ENCODE measurements at places on chromosomes 7 and 10.

DNA sequence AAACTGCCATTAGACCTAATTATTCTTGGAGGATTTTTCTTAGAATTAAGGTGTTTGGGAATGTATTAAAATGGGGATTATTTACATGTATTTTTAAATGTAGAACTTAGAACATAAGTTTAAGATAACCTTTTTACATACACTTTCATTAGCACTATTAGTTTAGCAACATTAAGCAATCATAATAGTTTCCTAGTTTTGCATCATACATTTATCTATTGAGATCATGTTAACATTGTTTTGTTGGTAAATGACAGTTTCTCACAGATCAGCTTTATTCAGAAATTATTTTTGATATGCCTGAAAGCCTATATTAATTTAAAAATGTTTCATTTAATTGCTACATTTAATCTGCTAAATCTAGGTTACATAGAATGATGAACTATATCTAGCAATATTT is 189.7 kb upstream of the PPP1R3A start:
- no peak for DNase-seq

DNA sequence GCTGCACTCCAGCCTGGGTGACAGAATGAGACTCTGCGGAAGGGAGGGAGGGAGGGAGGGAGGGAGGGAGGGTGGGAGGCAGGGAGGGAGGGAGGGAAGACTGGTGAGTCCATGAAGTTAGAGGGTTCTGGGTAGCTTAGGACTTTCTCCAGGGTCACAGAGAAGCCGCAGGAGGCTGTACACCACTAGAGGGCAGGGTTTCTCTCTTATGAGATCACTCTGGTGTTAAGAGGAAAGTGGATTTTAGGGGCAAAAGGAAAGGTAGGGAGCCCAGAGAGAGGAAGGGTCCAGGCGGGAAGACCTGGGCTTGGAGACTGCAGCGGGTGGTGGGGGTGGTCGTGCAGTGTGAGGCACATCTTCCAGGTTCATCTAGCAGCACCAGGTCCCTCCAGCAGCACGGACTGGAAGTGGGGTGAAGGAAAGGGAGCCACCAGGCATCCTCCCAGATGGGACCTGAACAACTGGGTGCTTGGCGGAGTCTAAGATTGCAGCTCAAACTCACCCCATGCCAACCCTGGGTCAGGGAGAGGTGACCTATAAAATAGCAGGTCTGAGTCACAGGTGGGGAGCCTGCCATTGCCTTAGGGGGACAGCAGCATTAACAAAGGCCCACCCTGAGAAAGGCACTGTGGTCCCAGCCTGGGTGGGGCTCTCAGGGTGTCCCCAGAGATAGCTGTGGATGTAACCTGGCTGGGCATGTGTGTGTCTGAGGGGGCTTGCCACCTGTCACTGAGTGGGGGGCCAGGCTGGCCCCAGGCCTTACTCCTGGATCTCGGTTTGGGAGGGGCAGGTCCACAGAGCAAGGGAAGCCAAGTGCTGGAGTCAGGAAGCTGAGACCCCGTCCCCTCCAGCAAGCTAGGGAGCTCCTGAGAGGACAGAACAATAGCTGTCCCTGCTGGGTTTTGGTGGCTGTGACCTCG is 48.5 kb upstream of the SLC29A3 start:
- DNase-seq, result peak; percentile 23

DNA sequence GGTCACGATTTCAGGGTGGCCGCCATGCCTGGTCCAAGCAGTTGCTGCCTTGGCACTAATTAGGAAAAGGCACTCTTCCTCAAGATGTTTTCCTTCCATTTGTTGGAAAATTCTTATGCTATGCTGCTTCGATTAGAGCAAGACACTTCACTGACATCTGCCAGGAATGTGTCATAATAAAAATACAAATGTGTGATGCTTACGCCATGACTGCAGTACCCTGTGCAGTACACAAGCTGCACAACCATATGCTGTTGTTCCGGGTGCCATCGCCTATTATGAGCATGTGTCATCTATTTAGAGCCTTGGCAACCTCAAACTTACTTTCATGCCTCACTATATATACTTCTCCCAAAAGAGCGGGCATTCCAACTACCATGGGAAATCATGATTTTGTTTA is 14.9 kb upstream of the MPP7 start:
- no peak for DNase-seq

DNA sequence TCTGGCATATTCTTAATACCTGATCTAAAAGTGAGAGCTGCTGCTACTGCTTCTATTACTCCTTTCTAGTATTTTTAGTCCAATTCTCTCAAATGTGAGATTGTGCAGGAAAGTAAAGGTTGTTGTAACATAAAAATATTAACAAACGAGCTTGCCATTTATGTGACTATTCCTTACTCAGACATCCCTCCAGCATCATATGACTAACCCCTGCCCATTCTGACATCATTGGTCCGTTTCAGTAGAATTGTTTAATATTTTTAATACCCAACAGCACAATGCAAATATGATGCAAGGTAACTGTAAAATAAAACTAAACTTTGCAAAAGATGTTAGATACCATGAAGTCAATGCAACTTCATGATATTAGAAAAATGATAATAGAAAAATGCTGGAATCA is 83.6 kb downstream of the CFAP58 start:
- no peak for DNase-seq

DNA sequence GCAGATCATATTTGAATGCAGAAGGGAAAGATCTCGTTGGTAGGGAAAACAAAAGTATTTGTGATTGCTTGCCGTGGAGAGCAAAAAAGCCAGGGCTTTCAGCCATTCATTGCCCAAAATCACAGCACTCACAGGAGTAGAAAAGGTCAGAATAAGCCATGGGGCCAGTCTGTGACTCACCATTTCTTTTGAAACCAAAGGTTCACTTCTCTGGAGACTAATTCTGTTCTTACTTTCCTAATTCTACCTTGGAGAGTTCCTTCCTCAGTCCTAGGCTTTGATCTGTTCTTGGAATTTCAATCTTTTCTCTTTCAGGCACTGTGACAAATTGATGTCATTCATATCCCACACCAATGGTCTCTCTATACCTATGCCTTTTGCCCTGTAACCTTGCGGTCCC is 54.1 kb upstream of the FAM180A start:
- no peak for DNase-seq

GRCh38 chr10:100448951-100449350 is 13.9 kb upstream of the WNT8B start:
- no peak for DNase-seq

DNA sequence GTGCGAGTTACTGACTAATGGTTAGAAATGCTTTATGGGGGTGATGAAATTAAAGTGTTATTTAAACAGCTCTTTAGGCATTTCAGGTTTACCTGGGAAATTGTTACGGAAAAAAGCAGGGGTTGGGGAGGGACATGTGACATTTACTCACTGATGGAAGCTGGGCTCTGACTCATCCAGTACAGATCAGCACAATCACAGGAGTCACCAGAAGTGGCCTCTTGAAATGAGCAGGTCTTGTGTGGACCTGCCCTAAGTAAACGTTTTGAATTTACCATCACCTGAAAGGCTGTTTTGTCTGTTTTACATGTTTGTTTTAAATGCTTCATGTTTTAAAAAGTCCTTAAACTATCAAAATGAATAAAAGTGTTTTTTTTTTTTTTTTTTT is 2.3 kb downstream of the GLRX3 start:
- DNase-seq, result no peak

GRCh38 chr10:34651416-34652195 is 163.5 kb downstream of the PARD3 start:
- DNase-seq, result no peak

DNA sequence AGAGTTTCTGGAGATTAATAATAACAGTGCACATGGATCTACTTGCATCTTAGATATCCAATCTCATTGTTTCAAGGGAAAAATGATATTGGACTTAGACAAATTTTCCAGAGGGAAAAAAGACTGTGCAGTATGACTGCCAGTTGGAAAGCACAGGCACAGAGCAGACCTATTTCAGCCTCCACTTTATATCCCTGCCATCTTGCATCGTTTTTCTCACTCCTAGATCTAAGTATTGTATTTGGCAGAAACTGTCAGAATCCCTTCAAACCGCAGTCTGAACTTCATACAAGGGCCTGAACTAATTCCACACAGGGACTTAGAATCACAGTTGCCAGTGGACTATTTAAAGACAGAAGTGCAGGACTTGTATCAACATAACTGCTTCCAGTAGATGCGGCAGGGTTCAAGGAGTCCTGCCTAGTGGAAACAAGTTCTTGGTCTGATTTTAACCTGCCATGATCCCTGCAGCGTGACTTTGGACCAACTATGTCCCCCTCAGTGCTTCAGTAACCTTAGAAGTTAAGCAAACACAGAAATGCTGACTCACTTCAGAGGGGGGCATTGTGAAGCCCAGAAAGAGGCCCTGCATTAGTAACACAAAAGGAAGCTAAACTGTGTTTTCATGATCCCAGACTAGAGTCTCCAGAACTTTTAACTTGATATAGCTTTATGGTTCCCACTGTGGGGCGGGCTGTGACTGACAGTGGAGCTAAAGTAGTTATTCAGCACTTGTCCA is 95.7 kb upstream of the PALS2 start:
- DNase-seq, result no peak

- DNase-seq, result no peak
Observed at GRCh38 chr7:121385056-121385799, 10.9 kb downstream of the FAM3C start.

GRCh38 chr7:30226614-30227268 is 57.7 kb upstream of the ZNRF2 start:
- DNase-seq, result peak; percentile 51

- DNase-seq, result no peak
Observed at GRCh38 chr7:92751902-92752901, 84.2 kb downstream of the CDK6 start.

GRCh38 chr7:66700633-66701131 is 39.9 kb upstream of the RABGEF1 start:
- no peak for DNase-seq

DNA sequence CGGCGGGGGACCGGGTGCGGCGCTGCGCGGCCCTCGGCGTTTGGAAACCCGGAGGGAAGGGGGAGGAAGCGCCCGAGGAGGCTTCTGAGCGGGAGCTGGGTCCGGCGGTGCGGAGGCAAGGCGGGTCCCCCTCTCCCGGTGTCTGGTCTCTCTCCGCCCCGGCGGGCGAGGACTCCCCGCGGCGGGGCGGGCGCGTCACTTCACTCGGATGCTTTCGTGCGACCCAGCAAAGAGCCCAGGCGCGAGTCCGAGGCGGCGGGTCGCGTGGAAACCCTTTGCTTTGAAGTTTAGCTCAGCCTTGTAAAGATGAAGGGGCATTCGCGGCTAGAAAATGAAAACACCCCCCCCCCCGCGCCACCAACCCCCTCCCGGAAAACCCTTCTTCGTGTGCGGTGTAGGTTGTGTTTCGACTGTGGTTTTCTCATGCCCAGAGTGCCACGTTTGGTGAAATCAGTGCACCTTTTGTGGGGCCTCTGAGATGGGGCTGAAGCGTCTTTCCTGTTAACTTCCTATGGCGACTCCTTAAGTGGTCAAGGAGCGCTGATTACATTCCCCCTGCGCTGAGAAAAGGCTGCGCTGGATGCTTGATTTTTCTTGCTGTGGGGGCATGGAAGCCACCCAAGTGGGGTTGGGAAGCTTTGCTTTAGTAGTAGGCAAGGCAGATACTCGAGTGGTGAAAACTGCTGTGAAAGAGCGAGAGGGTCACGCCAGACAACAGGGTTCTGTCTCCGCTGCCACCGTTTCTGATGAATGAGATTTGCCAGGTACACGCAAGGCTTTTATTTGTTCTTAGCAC is 876 bp downstream of the GNAI1 start:
- peak; percentile 36 for DNase-seq

- no peak for DNase-seq
Observed at GRCh38 chr7:120774481-120774880, 83.5 kb downstream of the TSPAN12 start.

GRCh38 chr7:55191926-55192692 is 173.0 kb upstream of the LANCL2 start:
- DNase-seq, result no peak

DNA sequence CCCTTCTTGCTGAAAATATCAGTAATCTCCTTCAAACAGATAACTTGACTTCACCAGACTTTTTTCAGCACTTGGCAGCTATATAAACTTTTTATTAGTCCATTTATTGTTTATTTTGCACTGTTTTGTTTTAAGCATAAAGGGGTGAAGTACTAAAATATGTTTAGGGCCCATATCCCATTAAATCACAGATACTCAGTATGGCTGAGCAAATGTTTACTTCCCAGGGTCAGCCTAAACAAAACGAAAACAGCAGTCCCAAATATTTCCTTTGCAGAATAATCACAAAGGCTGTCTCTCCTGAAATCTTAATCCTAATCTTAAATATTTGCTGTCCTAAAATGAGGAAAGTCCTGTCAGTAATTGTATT is 649.6 kb downstream of the TNS3 start:
- no peak for DNase-seq

GRCh38 chr7:94332571-94332970 is 62.1 kb upstream of the COL1A2 start:
- DNase-seq, result no peak

- no peak for DNase-seq
Observed at GRCh38 chr10:78155722-78156121, 122.1 kb downstream of the RPS24 start.

GRCh38 chr10:86817246-86817645 is 60.8 kb downstream of the BMPR1A start:
- DNase-seq, result no peak

DNA sequence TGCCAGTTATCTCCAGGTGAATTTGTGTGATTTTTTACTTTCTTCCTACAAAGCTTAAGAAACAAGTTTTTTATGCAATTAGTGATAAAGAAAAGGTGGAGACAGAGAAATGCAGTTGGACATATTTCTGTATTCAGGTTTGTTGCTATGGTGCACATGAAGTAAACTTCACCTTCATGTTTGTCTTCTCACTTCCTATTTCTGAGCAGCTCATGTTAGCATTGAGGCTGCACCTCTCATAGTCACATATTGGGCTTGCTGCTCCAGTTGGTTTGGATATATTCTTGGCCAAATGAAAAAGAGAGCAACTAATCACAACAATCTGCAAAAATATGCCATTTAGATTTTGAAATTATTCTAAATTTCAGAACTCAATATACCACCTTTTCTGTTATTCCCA is 475.6 kb upstream of the ZWINT start:
- no peak for DNase-seq

- no peak for DNase-seq
Observed at GRCh38 chr10:18738835-18739234, 79.6 kb downstream of the ARL5B start.

DNA sequence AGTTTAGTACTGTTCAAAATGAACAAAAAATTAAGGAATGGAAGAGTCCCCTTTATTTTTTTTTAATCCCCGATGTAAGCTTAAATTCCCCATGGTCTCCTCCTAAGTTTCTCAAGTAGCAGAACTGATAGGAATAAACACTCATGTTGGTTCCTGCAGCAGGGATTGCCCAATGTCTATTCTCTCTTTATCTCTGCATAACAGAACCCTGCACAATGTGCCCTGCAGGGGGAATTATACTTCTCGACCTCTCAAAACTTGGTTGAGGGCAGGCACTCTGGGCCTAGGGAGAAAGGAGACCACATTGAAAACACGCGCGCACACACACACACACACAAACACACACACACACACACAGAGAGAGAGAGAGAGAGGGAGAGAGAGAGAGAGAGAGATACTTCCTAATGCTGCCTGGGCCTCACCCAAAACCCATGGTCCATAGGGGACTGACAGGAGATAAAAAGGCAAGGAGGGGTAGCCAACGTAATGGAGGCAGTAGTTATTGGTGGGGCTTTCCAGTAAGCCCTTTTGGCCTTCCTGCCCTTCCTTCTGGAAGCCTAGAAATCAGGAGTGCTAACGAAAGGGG is 22.7 kb downstream of the JAZF1 start:
- no peak for DNase-seq
